ENCODE measurements at places on chromosomes 3 and 15.
A peak's percentile ranks its signal among the peaks of the same experiment; 100 is the strongest.

- DNase-seq = no peak
These were observed 594 bp downstream of the CRELD1 start for GRCh38 chr3:9934235-9934621.

GRCh38 chr3:32306072-32306471 is 67.6 kb downstream of the CMTM8 start:
- no peak for DNase-seq

- no peak for DNase-seq
These were observed 116.2 kb downstream of the CCNL1 start for GRCh38 chr3:157043771-157044170.

- no peak for DNase-seq
These were observed 3.2 kb downstream of the NEIL1 start for GRCh38 chr15:75349851-75350588.

DNA sequence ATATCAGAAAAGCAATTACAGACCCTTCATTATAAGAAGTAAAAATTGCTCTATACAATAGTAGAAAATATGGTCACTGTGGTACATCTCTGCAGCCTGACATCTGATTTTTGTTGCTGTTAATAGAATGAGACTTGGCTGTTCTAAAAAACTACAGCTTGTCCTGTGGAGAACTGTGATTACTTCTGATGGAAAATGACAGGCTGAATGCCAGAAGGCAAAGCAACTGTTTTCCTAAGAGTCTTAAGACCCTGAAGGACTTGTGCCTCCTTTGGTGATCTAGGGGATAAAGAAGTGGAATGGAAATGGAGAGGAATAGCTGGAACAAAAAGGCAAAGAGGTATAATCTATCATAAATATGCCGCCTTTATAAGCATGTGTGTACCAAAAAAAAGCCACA is 314.8 kb downstream of the BCHE start:
- peak; percentile 30 for DNase-seq

DNA sequence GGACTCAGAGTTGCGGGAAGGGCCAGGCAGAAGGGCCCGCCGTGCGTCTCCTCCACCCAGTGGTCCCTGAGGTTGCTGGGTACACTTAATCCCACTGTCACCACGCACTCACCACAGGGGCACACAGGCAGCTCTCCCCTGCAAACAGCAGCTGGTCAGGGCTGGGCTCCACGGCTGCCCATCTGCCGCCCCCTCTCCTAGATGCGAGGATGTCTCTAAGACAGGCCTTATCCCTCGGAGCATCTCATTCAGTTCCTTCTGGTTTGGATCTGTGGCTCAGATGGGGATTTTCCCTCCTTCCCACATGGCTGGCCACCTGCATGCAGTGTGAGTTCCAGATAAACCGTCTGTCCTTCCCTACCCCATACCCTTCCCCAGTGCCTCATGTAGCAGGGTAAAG is 26.3 kb downstream of the MRPS11 start:
- DNase-seq = no peak

DNA sequence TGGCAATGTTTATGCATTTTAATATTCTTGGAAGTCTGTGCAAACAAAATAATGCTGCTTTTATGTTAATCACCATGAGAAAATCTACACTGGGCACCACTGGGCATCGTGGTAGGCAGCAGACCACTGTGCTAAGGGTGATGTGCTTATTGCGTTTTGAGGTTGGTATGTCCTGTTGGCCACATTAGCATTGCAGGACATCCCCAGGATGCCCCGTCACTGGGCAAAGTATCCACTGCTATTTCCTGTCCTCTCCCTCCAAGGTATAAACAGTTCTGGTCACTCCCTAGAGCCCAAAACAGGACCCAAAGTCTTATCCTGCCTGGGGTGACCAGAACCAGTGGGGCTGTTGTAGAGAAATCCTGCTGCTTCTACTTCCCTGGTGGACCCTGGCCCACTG is 284.2 kb upstream of the ROPN1 start:
- no peak for DNase-seq

- no peak for DNase-seq
These were observed 132.3 kb upstream of the PTPRG start for GRCh38 chr3:61429106-61429505.

GRCh38 chr3:23874359-23875112 is 42.3 kb downstream of the NKIRAS1 start:
- no peak for DNase-seq
